ENCODE measurements at places on chromosomes 3 and 15.

GRCh38 chr3:35519936-35520335, 119.4 kb upstream of the ARPP21 start:
- DNase-seq, result no peak

GRCh38 chr3:165518346-165518745, 318.9 kb downstream of the BCHE start:
- no peak for DNase-seq

GRCh38 chr3:147987549-147987948, 578.4 kb downstream of the ZIC1 start:
- no peak for DNase-seq

GRCh38 chr15:28886431-28887338, 911 bp downstream of the APBA2 start:
- DNase-seq, result no peak

DNA sequence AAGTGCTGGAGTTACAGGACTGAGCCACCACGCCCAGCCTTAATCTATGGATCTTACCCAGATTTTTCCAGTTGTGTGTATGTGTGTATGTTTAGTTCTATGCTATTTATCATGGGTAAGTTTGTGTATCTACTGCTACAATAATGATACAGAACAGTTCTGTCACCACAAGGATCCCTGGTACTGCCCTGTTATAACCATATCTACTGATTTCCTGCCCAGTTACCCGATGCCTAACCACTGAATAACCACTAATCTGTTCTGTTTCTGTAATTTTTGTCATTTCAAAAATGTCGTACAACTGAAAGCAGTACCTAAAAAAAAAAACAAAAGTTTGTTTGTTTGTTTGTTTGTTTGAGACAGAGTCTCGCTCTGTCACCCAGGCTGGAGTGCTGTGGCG, 123.7 kb upstream of the RAP2B start:
- no peak for DNase-seq

DNA sequence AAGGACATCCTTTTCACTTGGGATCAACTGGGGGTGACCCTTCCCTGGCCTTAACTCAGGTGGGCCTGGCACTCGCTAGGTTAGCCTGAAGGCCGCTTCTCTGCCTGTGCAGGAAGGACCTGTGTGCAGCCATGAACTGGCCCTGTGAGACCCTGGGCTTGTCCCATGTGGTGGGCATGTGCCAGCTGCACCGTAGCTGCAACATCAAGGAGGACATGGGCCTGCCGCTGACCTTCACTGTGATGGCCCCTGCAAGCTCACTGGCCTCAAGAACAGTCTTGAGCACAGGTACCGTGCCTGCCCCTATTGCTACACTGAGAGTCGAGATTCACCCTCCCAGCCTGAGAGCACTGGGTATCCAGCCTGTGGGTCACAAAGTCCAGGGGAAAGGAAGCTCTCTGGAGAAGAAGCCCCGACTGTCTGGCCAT, 43.0 kb downstream of the SAXO2 start:
- no peak for DNase-seq

- DNase-seq, result no peak
Measured at GRCh38 chr15:25774871-25775270, 88.3 kb downstream of the ATP10A start.

DNA sequence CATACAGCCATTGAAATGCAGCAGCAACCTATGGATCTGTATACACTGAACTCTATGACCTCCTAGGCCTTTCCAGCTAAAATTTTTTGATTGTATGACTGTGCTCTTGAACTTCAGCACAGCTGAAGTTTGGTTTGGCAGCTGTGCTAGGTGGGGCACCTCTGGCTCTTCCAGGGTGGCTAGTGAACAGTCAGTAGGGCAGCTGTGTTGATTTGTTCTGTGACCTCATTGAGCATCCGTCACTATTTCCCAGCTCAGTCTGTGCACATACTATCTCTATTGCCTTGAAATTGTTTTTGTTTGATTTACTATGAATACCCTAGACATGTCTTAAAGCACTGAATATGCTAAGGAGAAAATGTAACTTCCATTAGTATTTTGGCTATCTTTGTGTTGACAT, 363.2 kb upstream of the NAALADL2 start:
- no peak for DNase-seq

GRCh38 chr3:154656486-154656885, 226.5 kb upstream of the GPR149 start:
- DNase-seq, result no peak

GRCh38 chr3:63067999-63068645, 192.9 kb upstream of the CADPS start:
- DNase-seq, result no peak

- peak; percentile 75 for DNase-seq
Measured at GRCh38 chr3:50299929-50300680, 900 bp upstream of the HYAL3 start.

DNA sequence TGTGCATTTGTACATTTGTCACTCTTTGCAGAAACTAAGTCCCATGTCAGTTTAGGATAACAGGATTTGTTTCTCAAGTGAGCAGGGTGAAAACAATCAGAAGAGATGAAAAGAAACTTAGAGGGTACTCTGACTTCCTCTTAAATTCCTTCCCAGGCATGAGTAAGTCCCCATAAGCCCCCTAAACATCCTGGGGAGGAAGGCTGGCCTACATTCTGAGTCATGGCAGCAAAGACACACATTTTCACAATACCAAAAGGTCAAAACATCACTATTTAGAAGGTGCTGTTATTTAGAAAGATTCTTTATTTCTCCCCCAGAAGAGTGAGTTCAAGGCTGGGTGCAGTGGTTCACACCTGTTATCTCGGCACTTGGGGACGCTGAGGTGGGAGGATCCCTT, 7.6 kb upstream of the FOXP1 start:
- DNase-seq, result no peak

DNA sequence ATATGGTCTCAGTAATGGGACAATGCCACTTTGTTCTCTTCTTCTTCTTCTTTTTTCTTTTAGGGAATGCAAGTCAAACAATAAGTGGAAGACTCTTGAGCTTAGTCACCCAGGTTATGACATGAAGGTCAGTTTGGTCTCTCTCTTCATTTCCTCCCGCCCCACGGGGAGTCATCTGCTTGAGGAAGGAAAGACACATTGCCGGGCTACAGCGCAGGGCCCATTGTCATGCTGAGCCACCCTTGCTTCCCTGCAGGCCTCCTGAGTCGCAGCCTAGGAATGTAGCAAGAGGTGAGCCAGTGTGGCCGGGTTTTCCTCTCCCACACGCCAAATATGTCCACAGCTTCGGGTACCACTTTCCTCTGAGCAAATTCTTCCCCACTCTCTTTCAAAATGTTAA, 47.6 kb downstream of the RAP2B start:
- no peak for DNase-seq

DNA sequence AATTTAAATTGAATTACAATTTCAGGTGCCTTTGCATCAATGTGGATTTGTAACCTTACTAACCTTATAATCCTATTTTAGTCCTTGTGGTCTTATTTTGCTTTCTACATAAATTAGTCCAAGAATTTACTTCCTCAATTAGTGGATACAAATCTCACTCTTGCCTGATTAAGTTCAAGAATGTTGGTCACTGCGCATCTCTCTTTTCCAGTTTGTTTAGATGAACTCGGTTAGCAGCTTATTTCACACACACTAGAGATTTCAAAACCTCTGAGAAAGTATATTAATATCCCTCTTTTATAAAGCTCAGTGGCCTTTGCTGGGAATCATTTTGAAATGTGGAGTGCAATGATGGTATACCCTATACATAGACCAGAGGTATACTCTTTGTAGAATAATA, 243.4 kb downstream of the DTWD1 start:
- DNase-seq, result no peak

DNA sequence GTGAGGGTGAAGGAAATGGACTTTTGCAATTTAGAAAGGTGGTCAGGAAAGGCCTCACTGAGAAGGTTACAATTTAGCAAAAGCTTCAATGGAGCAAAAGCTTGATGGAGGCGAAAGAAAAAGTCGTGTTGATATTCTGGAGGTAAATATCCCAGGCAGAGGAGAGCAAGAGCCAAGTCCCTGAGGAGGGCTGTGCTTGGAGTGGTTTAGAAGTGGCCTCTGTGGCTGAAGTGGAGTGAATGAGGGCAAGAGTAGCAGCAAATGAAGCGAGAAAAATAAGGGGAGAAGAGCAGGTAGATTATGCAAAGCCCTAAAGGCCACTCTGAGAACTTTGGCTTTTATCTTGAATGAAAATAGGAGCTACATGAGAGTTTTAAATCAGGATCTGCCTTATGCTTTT, 54.1 kb downstream of the GUCA1C start:
- DNase-seq, result no peak

DNA sequence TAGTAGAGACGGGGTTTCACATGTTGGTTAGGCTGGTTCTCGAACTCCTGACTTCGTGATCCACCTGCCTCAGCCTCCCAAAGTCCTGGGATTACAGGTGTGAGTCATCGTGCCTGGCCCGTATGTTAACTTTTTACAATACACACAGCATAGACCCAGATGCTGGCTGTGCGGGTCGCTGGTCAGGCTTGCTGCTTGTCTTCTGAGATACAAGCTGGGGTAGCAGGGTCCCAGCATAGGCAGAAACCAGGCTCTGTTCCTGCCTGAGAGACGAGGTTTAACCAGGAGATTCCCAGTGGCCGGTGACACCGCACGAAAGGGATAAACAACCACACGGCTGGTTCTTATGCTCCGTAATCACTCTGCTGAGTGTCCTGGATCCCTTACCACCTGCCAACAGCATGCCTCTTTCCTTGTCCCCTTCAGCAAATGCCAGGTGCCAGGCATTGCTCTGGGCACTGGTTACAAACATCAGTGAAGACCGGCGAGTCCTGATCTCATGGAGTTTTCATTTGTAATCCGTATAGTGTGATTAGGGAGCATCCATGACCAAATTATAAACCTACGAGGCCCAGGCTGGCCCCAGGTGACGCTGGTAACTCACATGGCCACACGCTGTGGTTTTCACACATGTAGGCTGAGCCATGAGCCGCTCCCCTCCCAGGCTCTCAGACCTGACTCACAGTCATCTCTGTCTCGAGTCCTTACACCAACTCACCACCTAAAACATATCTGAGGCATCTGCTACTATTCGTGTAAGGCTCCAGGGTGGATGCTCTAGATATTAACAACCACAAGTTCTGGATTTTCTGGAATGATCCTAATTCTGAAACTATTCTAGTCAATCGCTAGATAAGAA, 125.7 kb downstream of the PDZRN3 start:
- no peak for DNase-seq

- no peak for DNase-seq
Measured at GRCh38 chr3:151386056-151386455, 1.5 kb upstream of the P2RY12 start.

- DNase-seq, result no peak
Measured at GRCh38 chr15:73946046-73946721, 19.9 kb downstream of the LOXL1 start.

DNA sequence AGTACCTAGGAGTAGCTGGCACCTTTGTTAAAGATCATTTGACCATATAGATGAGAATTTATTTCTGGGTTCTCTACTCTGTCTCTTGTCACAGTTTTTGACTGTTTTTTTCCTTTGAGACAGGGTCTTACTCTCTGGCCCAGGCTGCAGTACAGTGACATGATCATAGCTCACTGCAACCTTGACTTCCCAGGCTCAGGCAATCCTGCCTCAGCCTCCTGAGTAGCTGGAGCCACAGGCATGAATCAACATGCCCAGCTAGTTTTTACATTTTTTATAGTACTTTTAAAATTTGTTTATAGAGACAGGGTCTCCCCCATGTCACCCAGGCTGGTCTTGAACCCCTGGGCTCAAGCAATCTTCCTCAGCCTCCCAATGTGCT, 45.0 kb downstream of the BCL2L10 start:
- no peak for DNase-seq

GRCh38 chr3:196175722-196176121, 35.5 kb downstream of the ZDHHC19 start:
- no peak for DNase-seq

GRCh38 chr3:138625707-138626365, 17.3 kb downstream of the FAIM start:
- no peak for DNase-seq

DNA sequence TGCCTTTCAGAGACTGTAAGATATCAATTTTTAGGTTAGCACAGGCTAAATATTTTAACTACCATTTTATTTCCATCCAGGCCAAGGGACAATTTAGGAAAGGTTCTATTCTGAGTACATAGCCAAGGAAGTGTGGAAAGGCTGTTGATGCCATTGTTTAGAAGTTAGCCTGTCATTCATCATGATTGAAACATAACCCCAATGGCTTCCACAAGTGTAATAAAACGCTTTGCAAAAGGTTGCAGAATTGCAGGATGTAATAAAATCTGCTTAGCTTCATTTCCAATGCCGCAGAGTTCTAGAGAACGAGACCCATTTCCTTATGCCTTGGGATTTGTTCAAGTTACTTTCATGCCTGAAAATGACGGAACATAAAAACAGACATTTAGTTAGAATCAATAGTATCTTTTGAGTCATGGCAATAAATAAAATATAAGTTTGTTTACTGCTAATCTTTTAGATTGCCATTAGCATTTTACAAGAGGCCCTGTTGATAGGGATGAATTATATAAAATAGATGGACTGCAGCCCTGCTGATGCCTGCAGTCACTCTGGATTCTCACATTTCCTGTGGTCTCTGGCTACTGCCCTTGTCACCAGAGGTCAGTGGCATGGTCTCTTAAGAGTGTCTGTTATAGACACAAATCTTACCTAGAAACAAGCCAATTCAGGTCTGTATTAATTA, 678.2 kb upstream of the CFAP20DC start:
- DNase-seq, result no peak

DNA sequence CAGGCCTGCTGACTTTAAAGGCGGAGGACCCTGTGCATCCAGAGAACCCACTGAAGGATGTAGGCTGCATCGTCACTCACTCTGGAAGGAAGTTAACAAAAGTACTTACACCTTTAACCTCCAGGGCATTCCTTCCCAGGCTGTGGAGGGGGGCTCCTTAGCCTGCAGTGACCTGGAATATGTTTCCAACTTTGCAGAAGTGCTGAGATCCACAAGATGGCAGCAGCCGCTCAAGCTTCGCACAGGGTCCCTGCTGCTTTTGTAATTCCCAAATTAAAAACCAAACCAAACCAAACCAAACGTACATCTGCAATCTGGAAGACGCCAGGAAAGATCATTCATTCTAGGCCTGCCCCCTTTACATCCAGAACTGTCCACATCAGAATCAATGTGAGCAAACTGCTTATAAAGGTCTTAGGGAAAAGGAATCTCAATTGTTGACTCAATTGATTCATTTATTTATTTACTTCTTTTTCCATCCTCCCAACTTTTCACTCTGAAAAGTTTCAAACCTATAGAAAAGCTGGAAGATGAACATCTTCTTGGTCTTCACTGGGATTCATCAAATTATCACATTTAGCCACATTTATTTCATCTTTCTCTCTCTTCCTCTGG, 70.5 kb upstream of the KLHL25 start:
- no peak for DNase-seq

DNA sequence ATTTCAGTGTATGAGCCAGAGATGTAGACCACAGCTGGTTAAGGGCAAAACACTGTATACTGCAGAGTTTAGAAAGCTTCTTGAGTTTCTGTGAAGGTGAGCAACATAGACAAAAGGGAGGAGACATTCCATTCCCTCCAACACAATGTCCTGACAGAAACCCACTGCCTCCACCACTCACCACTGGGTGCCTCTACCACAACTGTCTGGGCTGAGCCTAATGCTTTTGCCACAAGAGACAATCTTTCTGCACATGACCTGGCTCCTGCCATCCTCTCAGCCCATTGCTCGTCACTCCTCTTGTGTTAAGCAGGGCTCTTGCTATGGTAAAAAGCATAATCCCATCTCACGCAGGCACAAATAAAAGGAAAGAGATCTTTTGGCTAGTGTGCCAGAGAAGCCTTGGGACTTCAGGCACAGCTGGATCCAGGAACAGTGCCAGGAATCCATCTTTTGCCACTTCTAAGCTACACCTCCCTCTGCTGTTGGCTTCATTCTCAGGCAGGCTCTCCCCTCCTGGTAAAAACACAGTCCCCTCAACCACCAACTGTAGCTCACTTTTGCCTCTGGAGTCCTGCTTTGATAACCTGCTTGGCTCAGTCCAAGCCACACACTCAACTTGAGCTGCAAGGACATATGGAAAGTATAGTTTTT, 140.6 kb upstream of the PRR20G start:
- DNase-seq, result no peak
